Stimulated activated CD8-positive, alpha-beta memory T cell treated with anti-CD3 and anti-CD28 coated beads, Interleukin-7, amount 100 ng/mL, for 4 hours (primary cell): ENCODE measurements at places on chromosomes 13 and 19.
A peak's percentile ranks its signal among the peaks of the same experiment; 100 is the strongest.

GRCh38 chr13:98810746-98811145 lies 58.3 kb upstream of the SLC15A1 start:
- no peak for DNase-seq

DNA sequence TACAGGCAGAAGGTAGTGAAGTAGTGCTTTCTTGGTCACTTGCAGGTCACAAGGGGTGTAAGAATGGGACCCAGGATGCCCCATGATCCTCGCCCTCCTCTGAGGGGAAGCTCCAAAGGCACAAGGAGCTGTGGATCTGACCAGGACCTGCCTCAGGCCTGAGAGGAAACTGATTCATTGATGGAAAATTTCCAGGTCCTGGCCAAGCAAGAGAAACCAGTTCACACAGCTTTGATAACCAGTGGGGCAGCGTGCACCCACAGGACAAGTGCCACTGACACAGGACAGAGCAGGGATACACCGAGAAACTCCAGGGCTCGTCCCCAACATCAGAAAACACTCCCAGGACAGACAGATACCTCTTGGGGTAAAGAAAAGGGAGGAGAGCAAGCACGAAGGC lies 177.1 kb downstream of the RBM26 start:
- no peak for DNase-seq

DNA sequence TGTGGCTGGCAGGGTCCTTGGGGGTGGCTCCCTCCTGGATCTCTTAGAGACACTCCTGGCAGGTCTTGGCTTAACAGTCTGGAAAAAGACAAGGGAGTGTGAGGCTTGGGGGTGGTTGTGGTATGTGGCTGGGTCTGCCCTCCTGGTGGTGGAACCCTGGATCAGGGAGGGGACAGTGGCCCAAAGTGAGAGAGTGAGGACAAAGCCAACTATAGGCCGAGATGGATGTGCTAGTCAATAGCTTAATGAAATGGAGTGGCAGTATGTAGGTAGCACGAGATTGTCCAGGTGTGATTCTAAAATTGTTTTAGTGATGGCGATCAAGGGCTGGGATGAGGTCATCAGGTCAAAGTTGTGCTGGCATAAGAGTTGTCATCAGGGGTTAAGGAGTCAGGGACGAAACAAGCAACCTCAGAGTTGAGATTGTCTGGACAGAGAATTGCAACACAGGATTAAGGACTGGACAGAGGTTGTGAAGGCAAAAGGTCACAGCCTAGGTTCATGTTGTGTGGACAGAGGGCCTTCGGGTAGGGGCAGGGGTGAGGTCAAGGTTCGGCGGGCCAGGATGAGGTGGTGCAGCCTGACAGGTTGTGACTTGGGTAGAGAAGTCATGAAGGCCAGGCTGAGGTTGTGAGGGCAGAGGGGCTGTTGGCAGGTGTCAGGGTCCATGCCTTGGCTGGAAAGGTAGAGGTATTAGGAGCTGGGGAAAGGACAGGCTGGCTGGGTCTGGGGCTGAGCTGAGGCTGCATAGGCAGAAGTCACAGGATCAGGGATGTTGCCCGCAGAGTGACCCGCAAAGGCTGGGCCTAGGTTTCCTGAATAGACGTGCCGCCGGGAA lies 4.5 kb upstream of the RASAL3 start:
- no peak for DNase-seq

GRCh38 chr19:58059003-58059670 lies at the start of gene ZNF135:
TSS of gene ZNF135 (plus strand) at chr19:58059282. CDS start at chr19:58060003, 721 bp downstream.
- peak; percentile 65 for DNase-seq

DNA sequence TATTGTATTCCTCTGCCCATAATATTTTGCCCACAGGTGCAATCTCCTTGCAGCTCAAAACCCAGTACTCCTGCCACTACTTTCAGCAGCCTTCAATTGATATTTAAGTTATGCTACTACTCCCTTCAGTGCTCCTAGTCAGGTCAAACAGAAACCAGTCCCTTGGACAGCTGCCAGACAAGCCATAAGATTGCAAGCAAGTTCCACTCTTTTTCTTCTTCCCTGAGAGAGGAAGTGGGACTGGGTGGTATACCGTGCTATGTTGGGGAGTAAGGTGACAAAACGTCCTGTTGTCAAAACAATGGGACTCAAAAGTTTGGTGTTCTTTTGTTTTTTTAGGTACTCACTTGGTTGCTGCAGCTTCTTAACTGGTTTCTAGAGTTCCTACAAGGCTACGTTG lies 63.1 kb upstream of the FRY start:
- no peak for DNase-seq

DNA sequence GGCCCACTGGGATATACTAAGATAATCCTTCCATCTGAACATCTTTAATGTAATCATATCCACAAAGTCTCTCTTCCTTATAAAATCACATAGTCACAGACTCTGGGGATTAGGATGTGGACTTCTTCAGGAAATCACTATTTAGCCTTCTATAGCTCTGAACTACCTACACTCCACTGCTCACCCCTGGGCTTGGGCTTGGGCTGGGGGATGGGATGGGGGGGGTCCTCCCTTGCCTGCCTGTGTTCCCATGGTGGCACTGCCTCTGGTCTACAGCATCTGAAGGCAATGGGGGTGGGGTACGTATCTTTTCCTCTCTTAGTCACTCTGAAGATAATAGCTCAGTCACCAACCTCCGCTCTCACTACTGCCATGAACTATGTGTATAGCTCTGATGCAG lies 67.8 kb upstream of the SERTM1 start:
- DNase-seq = no peak

GRCh38 chr19:11269408-11269807 lies 7.1 kb upstream of the DOCK6 start:
- no peak for DNase-seq

DNA sequence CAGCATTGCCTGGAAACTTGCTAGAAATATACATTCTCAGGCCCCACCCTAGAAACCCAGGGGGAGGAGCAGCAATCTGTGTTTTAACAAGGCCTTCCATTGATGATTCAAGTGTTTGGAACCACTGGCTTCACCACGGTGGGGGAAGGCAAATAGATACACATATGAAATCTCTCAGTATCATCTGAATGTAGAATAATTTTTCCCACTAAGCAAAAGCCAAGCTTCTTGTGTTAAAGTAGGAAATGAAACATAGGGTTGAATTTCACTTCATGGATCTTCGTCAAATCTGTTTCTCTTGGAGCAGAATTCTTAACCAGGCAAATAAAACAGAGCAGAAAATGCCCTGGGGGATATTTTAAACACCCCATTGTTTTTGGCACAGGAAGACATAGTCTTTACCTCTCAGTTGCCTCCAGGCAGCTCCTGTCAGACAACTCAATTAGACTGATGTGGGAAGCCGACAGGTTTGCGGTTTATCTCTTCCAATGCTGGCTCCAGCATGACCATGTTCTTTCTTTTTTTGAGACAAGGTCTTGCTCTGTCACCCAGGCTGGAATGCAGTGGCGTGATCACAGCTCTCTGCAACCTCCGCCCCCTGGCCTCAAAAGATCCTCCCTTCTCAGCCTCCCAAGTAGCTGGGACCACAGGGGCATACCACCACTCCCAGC lies 213.0 kb downstream of the FOXO1 start:
- DNase-seq = no peak

GRCh38 chr19:27906081-27906480 lies 1306.9 kb downstream of the UQCRFS1 start:
- DNase-seq = no peak

DNA sequence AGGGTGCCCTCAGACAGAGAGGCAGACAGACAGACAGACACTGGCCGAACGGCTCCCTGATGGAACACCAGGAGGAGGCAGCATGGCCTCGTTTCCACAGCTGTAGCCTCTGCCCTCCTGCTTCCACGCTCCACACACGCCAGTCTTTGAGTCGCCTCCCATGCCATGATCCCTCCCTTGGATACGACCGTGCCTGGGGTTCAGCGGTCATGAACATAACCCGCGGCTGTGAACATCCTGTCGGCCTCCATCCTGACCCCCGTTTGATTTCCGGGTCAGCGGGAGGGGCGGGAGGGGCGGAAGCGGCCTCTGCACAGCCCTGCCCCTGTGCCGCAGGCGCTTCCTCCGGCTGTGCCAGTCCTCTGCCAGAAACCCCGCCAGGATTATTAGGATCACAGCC lies 23.4 kb downstream of the GP6 start:
- no peak for DNase-seq

- peak; percentile 48 for DNase-seq
Observed at GRCh38 chr19:34639491-34640085, 37.4 kb downstream of the SCGB2B2 start.

GRCh38 chr19:51082611-51083010 lies at the start of gene KLK14:
TSS of gene KLK14 (minus strand) at chr19:51082887. CDS start at chr19:51082614, 273 bp downstream.
- no peak for DNase-seq

DNA sequence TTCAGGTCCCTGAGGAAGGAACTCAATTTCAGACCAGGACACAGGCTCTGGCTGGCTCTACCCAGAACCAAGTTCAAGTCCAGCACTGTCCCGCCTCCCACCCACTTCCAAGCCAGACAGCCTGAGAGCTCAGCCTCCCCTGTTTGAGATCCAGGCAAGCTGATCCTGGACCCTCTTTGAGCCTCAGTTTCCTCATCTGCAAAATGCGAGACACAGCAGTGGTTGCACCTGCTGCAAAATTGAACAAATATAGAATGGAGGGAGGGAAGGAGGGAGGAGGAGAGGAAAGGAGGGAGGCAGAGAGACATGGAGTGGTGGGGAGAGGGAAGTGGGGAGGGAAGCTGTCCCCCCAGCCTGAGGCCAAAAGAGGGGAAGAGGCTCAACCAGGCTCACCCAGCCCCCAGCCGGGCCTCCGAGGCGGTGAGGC lies 751 bp downstream of the TMEM221 start:
- DNase-seq = no peak

DNA sequence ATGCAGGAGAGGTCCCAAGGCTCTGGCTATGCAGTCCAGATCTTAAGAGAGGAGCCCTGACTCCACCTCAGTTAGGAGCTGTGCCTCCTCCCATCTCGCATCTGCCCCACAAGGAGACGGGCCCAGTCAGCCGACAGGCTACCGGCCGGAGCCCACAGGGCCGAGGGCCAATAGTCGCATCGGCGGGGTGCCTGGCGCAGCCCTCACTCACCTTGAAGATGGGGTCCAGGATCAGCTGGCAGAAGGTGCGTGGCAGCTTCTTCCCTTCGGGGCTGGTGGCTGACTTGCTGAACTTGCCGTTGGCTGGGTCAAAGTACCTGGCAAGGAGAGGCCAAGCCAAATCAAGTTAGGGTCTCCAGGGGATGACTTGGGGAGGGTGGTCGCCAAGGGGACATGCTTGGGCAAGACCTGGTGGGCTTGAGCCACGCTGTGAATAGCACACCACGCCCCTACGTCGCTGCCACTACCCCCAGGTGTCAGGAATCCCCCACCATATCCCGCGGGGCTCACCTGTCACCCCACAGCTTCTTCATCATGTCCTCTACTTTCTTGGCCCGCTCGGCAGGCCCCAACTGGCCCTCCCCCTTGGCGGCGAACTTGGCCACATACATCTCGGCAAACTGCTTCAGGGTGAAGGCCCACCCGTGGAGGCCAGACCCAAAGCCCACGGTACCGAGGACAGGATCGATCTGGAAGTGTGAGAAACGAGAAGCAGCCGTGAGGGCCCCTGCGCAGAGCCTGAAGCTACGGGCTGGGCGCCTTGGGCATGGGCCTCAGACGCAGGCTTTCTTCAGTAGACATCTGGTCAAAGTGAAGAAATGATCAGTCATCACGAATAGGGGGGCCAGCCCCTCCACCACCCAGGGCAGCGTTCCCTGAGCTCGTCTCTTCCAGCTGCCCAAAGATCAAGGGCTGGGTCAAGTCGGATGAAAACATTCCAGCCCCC lies 3.3 kb downstream of the EEF2 start:
- no peak for DNase-seq

DNA sequence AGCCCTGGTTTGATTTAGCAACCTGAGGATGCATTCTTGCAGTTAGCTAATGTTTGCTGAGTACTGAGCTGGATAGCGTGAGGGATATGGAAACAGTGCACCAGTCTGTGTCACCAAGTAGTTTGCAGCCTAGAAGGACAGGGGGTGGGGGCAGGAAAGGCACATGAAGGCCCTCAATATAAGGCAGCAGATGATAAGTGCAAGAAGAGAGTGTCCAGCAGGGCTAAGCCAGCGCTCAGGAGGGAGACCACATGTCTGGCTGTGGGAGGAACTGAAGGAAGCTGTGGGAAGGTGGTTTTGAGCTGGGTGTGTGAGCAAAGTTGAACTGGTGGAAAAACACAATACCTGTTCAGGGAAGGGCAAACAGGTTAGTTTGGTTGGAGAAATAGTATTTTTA lies 1.7 kb downstream of the CXCL17 start:
- no peak for DNase-seq

- no peak for DNase-seq
Observed at GRCh38 chr19:54577334-54577733, 3.7 kb downstream of the LILRA2 start.

- no peak for DNase-seq
Observed at GRCh38 chr13:66689628-66690027, 540.5 kb downstream of the PCDH9 start.

DNA sequence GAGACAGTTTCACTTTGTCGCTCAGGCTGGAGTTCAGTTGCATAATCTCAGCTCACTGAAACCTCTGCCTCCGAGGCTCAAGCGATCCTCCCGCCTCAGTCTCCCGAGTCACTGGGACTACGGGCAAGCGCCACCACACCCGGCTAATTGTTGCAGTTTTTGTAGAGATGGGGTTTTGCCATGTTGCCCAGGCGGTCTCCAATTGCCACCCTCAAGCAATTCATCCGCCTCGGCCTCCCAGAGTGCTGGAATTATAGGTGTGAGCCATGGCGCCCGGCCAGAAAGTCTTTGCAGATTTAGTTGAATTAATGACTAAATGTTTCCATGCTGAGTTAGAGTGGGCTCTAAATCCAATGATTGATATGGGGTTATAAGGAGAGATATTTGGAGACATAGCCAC lies 4.5 kb upstream of the CADM4 start:
- no peak for DNase-seq

- no peak for DNase-seq
Observed at GRCh38 chr19:1028062-1028926, 1.9 kb downstream of the CNN2 start.

GRCh38 chr13:48797127-48797526 lies 143.4 kb downstream of the CYSLTR2 start:
- DNase-seq = no peak

- DNase-seq = no peak
Observed at GRCh38 chr13:51136276-51136980, 25.4 kb upstream of the C13orf42 start.

DNA sequence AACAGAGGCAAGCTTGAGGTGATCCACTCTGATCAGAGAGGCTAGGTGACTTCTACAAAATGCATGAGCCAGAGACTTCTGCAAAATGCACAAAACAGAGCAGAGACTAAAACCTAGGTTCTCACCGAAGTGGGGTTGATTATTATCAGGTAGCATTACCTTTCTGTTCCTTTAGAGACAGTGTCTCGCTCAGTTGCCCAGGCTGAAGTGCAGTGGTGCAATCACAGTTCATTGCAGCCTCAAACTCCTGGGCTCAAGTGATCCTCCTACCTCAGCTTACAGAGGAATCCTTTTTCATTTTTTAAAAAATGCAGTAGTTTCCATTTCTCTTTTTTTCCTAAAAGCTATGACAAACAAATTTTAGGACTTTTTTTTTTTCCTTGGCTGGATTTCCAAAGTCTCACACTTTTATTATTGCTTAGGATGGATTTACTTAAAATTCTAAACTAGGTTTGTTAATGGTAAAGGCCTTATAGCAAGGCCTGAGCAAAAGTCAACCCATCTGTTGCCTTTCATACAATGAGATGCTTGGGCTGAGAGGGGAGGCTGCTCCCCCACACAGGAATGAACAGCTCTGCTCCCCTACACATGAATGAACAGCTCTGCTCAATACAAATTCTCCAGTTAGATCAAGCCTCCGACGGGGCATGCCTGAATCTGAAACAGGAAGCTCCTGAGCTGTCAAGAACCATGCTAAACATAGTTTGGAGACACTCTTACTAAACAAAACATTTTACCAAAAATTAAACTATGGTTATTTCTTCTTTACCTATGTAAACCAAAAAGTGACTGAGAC lies 18.8 kb upstream of the TNFRSF19 start:
- DNase-seq = no peak

- DNase-seq = no peak
Observed at GRCh38 chr19:41700381-41701195, 7.8 kb upstream of the CEACAM5 start.
